ENCODE measurements at places on chromosomes 4 and X. TPM values are rescaled to one million over a fixed set of nuclear protein-coding genes. Genes with fewer than 3 reads are reported as not detected.

DNA sequence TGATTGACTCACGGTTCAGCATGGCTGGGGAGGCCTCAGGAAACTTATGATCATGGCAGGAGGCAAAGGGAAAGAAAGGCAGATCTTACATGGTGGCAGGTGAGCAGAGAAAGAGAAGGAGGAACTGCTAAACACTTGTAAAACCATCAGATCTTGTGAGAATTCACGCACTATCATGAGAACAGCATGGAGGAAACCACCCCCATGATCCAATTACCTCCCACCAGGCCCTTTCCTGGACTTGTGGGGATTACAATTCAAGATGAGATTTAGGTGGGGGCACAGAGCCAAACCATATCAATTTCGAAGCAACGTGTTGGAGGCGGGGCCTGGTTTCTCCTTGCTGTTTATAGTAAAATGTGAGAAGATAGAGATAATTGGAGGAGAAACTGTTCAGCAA lies 167.4 kb downstream of the GABRB1 start:
- no peak for DNase-seq

DNA sequence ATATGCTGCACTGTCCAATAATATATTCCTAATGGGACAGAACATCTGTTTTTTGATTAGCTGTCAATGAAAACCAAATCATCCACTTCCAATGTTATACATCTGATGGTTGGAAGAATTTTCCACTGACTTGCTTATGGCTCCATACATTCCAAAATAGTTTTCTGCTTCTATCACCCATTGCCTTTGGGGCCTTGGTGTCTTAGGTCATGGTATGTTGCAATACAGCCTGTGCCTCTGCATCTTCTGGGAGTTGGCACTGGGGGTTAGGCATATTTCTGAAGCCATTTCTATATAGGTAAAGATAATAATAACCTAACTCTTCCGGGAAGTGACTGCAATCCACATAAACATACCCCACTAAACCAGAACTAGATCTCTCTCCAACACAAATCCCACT lies 53.2 kb upstream of the NR3C2 start:
- DNase-seq: no peak

GRCh38 chr4:102141842-102142241 lies 203.4 kb downstream of the SLC39A8 start:
- DNase-seq: no peak

GRCh38 chr4:174255786-174256185 lies 27.7 kb downstream of the FBXO8 start:
- DNase-seq: no peak

DNA sequence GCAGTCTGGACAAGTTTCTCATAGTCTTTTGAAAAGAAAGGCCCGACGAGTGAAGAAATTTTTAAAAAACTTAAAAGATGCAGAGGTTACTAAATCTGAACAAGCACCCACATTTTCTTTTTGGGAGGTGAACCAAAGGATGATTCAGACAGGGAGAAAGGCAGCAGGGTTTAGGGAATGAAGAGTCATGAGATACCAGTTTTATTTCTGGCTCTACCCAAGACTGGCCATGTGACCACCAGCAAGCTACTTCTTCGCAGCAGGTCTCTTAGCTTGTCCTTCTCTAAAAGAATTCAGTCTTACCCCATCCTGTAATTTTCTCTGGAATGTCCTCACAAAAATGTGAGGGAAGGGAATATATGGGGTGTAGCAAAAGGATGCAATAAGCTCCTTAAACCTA lies 37.6 kb downstream of the AMOT start:
- no peak for DNase-seq

Gene CFAP47
- polyA plus RNA-seq: not detected
